ENCODE measurements at places on chromosomes 4 and X.

GRCh38 chrX:41692162-41692749, 3.5 kb downstream of the GPR34 start:
- DNase-seq = no peak

GRCh38 chr4:10640561-10641201, 43.9 kb downstream of the CLNK start:
- peak; percentile 56 for DNase-seq

DNA sequence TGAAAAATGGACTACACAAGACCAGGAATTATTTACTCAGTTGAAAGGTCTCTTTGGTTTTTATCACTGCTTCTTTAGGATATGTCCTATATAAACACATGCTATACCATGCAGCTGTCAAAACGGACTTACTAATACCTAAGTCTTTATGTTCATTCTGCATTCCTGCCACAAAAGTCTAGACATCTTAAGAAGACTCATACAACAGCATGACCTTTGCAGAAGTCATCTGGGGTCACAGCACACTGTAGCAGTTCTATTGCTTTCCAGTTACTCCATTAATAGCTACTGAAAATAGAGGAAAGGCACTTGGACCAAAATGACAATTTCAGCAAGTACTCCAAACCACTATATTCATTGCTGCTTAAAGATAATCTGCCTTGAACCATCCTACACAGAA, 53.2 kb downstream of the DDX60 start:
- no peak for DNase-seq

DNA sequence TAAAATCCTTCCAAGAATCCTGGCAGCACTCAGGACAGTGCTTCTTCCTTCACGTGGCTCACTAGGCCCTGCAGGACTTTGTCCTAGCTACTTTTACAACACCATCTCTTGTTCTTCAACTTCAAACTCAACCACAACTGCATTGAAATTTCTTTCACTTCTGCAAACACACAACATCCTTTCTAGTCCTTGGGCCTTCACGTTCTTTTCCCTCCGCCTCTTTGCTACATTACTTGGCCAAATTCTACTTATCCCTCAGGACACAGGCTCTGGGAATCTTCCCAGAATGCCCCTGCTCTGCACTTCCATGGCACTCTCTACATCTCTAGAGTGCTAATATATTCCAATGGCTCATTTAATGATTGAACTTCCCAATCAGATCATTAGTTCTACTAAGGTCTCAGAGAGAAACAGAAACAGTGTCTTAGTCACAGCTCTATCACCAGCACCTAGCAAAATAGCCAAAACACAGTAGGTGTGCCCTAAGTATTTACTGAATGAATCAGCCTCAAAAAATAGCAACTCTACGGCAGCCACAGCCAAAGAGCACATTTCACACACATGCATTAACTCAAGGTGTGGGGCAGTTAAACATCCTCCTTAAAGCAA, 73.3 kb downstream of the MANBA start:
- peak; percentile 94 for DNase-seq

- no peak for DNase-seq
Observed at GRCh38 chr4:19216476-19216875, 1035.2 kb upstream of the SLIT2 start.

GRCh38 chrX:39820938-39821708, 276.6 kb downstream of the BCOR start:
- DNase-seq = no peak

- DNase-seq = no peak
Observed at GRCh38 chr4:88054229-88054628, 46.8 kb downstream of the PKD2 start.

GRCh38 chrX:39845233-39845632, 252.5 kb downstream of the BCOR start:
- no peak for DNase-seq

DNA sequence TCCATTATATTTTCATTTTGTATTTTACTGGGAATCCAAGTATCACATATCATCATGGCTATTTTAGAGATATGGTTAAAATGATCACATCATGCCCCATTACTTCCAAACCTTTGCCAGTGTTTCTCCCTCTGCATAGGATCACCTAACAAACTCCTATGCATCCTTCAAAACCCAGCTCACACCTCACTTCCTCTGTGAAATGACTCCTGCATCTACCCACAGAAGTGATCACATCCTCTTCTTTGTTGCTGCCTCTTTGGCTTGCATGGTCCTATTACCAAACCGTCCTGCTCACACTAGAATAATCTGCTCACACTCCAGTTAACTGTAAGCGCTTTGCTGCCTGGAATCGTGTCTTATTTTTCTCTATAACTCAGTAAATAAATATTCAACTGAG, 74.7 kb upstream of the C4orf50 start:
- DNase-seq = no peak

GRCh38 chr4:44629280-44629866, 22.1 kb downstream of the YIPF7 start:
- DNase-seq = peak; percentile 49

- DNase-seq = no peak
Observed at GRCh38 chrX:25869761-25870160, 268.4 kb upstream of the MAGEB18 start.

- DNase-seq = peak; percentile 42
Observed at GRCh38 chr4:11628093-11628725, 199.5 kb upstream of the HS3ST1 start.

DNA sequence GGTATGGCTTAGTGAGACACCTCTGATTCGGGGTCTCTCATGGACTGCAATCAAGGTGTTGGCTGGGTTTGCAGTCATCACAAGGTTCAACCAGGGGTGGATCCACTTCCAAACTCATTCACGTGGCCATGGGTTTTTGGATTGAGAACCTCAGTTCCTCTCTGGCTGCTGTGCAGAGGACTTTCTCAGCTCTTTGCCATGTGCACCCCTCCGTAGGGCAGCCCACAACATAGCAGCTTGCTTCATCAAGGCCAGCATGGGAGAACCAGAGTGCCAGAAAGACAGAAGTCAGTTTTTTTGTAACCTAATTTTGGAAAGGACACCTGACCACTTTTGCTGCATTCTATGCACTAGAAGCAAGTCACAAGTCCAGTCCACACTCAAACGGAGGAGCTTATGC, 154.9 kb downstream of the PJA1 start:
- DNase-seq = no peak

GRCh38 chr4:68249434-68249833, 3.9 kb upstream of the TMPRSS11B start:
- peak; percentile 69 for DNase-seq

- DNase-seq = no peak
Observed at GRCh38 chr4:27094783-27095182, 234.1 kb downstream of the STIM2 start.

DNA sequence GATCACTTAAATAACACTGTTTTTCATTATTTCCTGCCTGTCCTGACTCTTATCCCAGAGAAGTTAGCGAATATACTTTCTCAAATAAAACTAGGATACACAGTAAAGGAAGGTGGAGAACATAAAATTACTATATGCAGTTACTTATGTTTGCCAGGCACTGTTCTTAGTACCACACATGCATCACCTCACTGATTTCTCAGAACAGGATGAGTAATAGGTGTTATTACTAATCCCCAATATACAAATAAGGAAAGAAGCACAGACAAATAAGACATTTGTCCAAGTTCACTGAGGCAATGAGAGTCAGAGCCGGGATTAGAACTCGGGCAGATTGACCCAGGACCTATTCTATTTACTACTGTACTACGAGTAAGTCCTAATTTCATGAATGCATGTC, 91.7 kb downstream of the CORIN start:
- peak; percentile 10 for DNase-seq

Data from mammary epithelial cell (primary cell).